ENCODE measurements at places on chromosomes 7 and 10.

DNA sequence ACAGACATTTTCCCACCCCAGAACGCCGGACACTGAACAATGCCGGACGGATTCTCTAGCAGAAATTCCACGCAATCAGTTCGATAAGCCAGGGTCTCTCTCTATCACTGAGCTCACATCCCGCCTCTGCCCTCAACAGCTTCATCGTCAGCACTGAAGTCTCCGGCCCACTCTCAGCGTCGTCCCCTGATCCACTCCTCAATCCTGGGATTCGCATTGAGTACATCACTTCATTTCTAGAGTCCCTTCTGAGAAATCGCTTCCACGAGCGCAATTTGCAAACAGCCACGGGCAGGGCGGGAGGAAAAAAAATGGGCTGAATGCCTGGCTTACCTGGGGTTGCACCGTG, 365 bp downstream of the YME1L1 start:
- no peak for DNase-seq

- no peak for DNase-seq
These were observed 516.0 kb downstream of the REEP3 start for GRCh38 chr10:64037071-64037661.

GRCh38 chr10:108014902-108015177, 850.3 kb upstream of the SORCS1 start:
- no peak for DNase-seq

GRCh38 chr10:33244354-33244967, 90.0 kb downstream of the NRP1 start:
- DNase-seq, result no peak

GRCh38 chr10:120963594-120964220, 112.5 kb downstream of the WDR11 start:
- DNase-seq, result no peak
